Right lobe of liver (tissue), 6 donors: ENCODE measurements at places on chromosomes 13 and 19. TPM values are rescaled to one million over a fixed set of nuclear protein-coding genes. Genes with fewer than 3 reads are reported as not detected.

GRCh38 chr13:97932647-97933046 lies 20.8 kb upstream of the IPO5 start:
- no peak overlapping the region for H3K27ac ChIP-seq
- no peaks in the 10 kb centered on the region for H3K36me3 ChIP-seq
- no peak overlapping the region for H3K4me3 ChIP-seq
- DNase-seq, result no peak
- no peaks in the 10 kb centered on the region for H3K4me1 ChIP-seq
- no peaks in the 10 kb centered on the region for H3K27me3 ChIP-seq

- DNase-seq, result no peak
- no peak overlapping the region for H3K4me3 ChIP-seq
- no peaks in the 10 kb centered on the region for H3K36me3 ChIP-seq
- H3K27ac ChIP-seq, result no peak overlapping the region
- no peaks in the 10 kb centered on the region for H3K4me1 ChIP-seq
These were observed 55.1 kb upstream of the PCDH20 start for GRCh38 chr13:61470786-61471185.

DNA sequence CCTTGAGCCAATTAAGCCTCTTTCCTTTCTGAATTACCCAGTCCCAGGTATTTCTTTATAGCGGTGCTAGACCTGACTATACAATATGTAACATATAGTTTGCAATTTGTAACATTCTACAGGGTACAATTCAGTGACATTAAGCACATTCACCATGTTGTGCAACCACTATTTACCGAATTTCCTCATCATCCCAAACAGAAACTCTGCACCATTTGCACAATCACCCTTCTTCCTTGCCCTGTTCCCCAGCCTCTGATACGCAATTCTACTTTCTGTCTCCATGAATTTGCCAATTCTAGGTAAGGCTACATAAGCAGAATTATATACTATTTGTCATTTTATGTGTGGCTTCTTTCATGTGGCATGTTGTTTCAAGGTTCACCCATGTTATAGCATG lies 13.7 kb upstream of the SIGLEC10 start:
- H3K4me1 ChIP-seq, result no peaks in the 10 kb centered on the region
- DNase-seq, result no peak
- H3K27me3 ChIP-seq, result no peaks in the 10 kb centered on the region
- no peaks in the 10 kb centered on the region for H3K36me3 ChIP-seq

GRCh38 chr13:44541601-44542000 lies 34.5 kb downstream of the TSC22D1 start:
- DNase-seq, result no peak
- no peaks in the 10 kb centered on the region for H3K27me3 ChIP-seq
- H3K4me3 ChIP-seq, result no peak overlapping the region
- H3K4me1 ChIP-seq, result no peaks in the 10 kb centered on the region

- no peaks in the 10 kb centered on the region for H3K4me1 ChIP-seq
- no peak overlapping the region for H3K27ac ChIP-seq
- no peaks in the 10 kb centered on the region for H3K36me3 ChIP-seq
- no peak overlapping the region for H3K4me3 ChIP-seq
- no peak for DNase-seq
- no peaks in the 10 kb centered on the region for H3K27me3 ChIP-seq
These were observed 1075.2 kb downstream of the PCDH9 start for GRCh38 chr13:66154976-66155375.

- H3K4me1 ChIP-seq, result no peaks in the 10 kb centered on the region
- H3K27me3 ChIP-seq, result no peaks in the 10 kb centered on the region
- no peaks in the 10 kb centered on the region for H3K36me3 ChIP-seq
- H3K4me3 ChIP-seq, result no peak overlapping the region
These were observed 13.7 kb upstream of the TLE2 start for GRCh38 chr19:3042621-3043267.

- no peak for DNase-seq
- no peaks in the 10 kb centered on the region for H3K27me3 ChIP-seq
- no peaks in the 10 kb centered on the region for H3K4me1 ChIP-seq
- H3K36me3 ChIP-seq, result no peaks in the 10 kb centered on the region
These were observed 62.1 kb upstream of the ZNF536 start for GRCh38 chr19:30309905-30310601.

GRCh38 chr13:29859971-29860370 lies 9.6 kb upstream of the UBL3 start:
- H3K27me3 ChIP-seq, result no peaks in the 10 kb centered on the region
- H3K36me3 ChIP-seq, result no peaks in the 10 kb centered on the region
- DNase-seq, result no peak
- no peak overlapping the region for H3K27ac ChIP-seq
- H3K4me1 ChIP-seq, result no peaks in the 10 kb centered on the region

DNA sequence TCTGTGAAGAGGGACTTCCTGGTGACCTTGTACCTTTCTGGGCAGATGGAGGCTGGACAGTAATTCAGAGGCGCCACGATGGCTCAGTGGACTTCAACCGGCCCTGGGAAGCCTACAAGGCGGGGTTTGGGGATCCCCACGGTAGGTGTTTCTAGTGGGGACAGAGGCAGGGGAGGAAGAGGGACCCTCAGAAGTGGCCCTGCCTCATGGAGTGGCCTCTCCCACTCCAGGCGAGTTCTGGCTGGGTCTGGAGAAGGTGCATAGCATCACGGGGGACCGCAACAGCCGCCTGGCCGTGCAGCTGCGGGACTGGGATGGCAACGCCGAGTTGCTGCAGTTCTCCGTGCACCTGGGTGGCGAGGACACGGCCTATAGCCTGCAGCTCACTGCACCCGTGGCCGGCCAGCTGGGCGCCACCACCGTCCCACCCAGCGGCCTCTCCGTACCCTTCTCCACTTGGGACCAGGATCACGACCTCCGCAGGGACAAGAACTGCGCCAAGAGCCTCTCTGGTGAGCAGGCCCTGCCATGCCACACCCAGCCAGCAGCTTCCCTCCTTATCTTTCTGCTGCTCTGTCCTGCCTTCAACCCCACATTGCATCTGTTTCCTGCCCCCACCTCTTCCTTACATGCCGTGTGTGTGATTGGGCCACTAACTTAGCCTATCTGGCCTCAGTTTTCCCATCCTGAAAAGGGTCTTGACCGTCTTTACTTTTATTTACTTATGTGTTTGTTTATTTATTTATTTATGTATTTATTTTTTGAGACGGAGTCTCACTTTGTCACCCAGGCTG lies 7.3 kb downstream of the ANGPTL4 start:
- H3K36me3 ChIP-seq, result peaks cover 19% of the 10 kb centered on the region
- H3K27me3 ChIP-seq, result no peaks in the 10 kb centered on the region
- peak; percentile 43 for DNase-seq
- H3K4me1 ChIP-seq, result no peaks in the 10 kb centered on the region
- H3K4me3 ChIP-seq, result no peak overlapping the region
- peak overlapping the region; percentile 72 for H3K27ac ChIP-seq

- no peak overlapping the region for H3K4me3 ChIP-seq
- no peaks in the 10 kb centered on the region for H3K27me3 ChIP-seq
- H3K27ac ChIP-seq, result no peak overlapping the region
- no peaks in the 10 kb centered on the region for H3K4me1 ChIP-seq
- no peak for DNase-seq
- no peaks in the 10 kb centered on the region for H3K36me3 ChIP-seq
These were observed 7.2 kb downstream of the RNU6-9 start for GRCh38 chr19:900302-901111.

- H3K4me3 ChIP-seq, result no peak overlapping the region
- H3K4me1 ChIP-seq, result no peaks in the 10 kb centered on the region
- H3K27ac ChIP-seq, result no peak overlapping the region
- DNase-seq, result no peak
These were observed 449.8 kb downstream of the FGF9 start for GRCh38 chr13:22120646-22121045.

DNA sequence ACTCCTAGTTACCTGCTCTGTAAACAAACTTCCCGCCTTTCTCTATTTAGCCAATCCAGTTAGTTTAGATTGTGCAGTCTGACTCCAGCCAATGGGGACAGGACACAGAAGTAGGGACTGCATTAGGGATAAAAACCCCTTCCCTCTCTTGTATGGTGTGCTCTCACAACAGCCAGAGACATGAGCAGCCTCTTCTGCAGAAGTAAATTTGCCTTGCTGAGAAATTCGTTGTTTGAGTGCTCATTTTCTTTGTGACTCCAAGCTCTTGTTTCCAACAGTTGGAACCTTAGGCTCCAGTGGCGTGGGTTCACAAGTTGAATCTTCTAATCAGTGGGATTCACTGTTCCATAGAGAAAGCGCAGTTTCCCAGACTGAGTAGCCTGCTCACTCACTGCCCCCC lies 66.1 kb downstream of the ZNF93 start:
- no peaks in the 10 kb centered on the region for H3K27me3 ChIP-seq
- H3K4me1 ChIP-seq, result no peaks in the 10 kb centered on the region
- no peak overlapping the region for H3K27ac ChIP-seq
- no peak for DNase-seq

- H3K4me3 ChIP-seq, result peak overlapping the region; percentile 98
- DNase-seq, result peak; percentile 98
- peak overlapping the region; percentile 99 for H3K27ac ChIP-seq
- H3K4me1 ChIP-seq, result peaks cover 31% of the 10 kb centered on the region
- no peaks in the 10 kb centered on the region for H3K27me3 ChIP-seq
- no peaks in the 10 kb centered on the region for H3K36me3 ChIP-seq
These were observed 109.5 kb downstream of the KCNRG start for GRCh38 chr13:50124536-50125303.

DNA sequence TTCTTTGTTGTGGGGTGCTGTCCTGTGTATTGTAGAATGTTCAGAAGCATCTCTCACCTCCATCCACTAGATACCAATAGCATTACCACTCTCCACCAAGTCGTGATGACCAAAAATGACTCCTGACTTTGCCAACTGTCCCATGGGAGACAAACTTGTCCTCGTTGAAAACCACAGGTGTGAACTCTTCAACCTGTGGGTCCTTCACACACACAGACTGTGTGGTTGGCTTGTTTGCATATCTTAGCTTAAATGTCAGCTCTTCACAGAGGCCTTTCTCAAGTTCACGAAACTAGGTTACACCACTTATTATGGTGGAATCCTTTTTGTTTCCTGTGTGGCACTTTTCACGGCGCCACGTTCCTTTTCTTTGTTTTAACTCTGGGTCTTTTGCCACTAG lies 6.8 kb downstream of the GPC5 start:
- no peak overlapping the region for H3K27ac ChIP-seq
- no peaks in the 10 kb centered on the region for H3K4me1 ChIP-seq
- no peaks in the 10 kb centered on the region for H3K36me3 ChIP-seq
- no peaks in the 10 kb centered on the region for H3K27me3 ChIP-seq
- H3K4me3 ChIP-seq, result no peak overlapping the region

DNA sequence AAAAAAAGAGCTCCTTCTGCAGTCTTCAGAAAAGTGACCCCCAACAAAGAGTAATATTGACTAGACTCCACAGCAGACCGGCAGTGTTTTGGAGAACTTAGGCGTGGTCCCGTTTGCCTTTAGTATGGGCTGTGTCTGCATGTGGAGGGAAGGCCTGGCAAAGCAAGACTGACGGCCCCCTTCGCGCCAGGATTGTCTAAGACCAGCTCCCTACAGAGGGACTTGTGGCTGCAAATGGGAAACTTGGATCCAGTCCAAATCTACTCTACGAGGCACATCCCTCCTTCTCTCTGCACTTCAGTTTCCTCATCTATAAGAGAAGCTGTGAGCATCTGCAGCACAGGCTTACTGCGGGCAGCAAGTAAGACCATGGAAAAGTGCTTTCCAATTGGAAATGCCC lies 350.0 kb downstream of the ZNF536 start:
- H3K4me1 ChIP-seq, result no peaks in the 10 kb centered on the region
- H3K27me3 ChIP-seq, result no peaks in the 10 kb centered on the region
- H3K27ac ChIP-seq, result no peak overlapping the region

- no peaks in the 10 kb centered on the region for H3K36me3 ChIP-seq
- DNase-seq, result no peak
- no peak overlapping the region for H3K4me3 ChIP-seq
- H3K27ac ChIP-seq, result no peak overlapping the region
These were observed 146.2 kb downstream of the SHISA2 start for GRCh38 chr13:25905611-25906010.

GRCh38 chr19:51094696-51095279 lies 12.1 kb upstream of the KLK14 start:
- H3K4me3 ChIP-seq, result no peak overlapping the region
- DNase-seq, result no peak
- H3K36me3 ChIP-seq, result no peaks in the 10 kb centered on the region
- H3K4me1 ChIP-seq, result no peaks in the 10 kb centered on the region

DNA sequence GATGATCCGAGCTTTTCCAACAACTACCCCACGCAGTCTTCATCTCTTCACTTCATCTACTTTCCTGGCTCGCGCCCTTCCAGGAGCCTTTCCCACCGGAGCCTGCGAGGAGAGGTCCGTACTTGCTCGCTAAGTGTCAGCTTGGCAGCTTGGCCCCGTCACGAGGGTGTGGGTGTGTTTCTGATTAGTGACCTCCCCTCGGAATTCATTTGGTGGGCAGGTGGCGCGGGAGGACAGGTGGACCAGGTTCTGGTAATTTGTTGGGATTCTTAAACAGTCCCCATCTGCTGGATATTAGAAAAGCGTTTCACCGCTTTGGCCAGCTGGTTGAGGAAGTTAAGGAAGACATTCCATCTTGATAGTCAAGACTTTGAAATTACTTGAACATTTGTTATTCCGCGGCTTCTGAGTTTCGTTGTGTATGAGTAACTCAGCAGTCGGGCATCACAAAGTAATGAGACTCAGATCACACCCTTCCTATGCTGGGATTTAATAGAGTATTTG lies 515 bp downstream of the UFM1 start:
- H3K4me3 ChIP-seq, result peak overlapping the region; percentile 80
- H3K27ac ChIP-seq, result peak overlapping the region; percentile 81
- H3K36me3 ChIP-seq, result peaks cover 2% of the 10 kb centered on the region
- DNase-seq, result peak; percentile 77
- peaks cover 21% of the 10 kb centered on the region for H3K4me1 ChIP-seq

- no peaks in the 10 kb centered on the region for H3K27me3 ChIP-seq
- no peak overlapping the region for H3K4me3 ChIP-seq
- no peak overlapping the region for H3K27ac ChIP-seq
These were observed 206.3 kb downstream of the DIAPH3 start for GRCh38 chr13:59957438-59957837.

GRCh38 chr13:107721125-107721869 lies 494.0 kb downstream of the LIG4 start:
- H3K27me3 ChIP-seq, result no peaks in the 10 kb centered on the region
- H3K4me3 ChIP-seq, result no peak overlapping the region
- no peak for DNase-seq
- H3K27ac ChIP-seq, result no peak overlapping the region

GRCh38 chr19:14477418-14478112 lies 2.4 kb upstream of the PTGER1 start:
- no peak overlapping the region for H3K4me3 ChIP-seq
- H3K4me1 ChIP-seq, result no peaks in the 10 kb centered on the region
- peaks cover 5% of the 10 kb centered on the region for H3K36me3 ChIP-seq
- no peak overlapping the region for H3K27ac ChIP-seq

GRCh38 chr13:75760131-75761021 lies 124.2 kb downstream of the LMO7 start:
- no peaks in the 10 kb centered on the region for H3K4me1 ChIP-seq
- H3K27me3 ChIP-seq, result no peaks in the 10 kb centered on the region
- peak overlapping the region; percentile 63 for H3K27ac ChIP-seq

- H3K4me1 ChIP-seq, result peaks cover 51% of the 10 kb centered on the region
- no peak for DNase-seq
- no peak overlapping the region for H3K4me3 ChIP-seq
- peak overlapping the region; percentile 83 for H3K27ac ChIP-seq
- no peaks in the 10 kb centered on the region for H3K36me3 ChIP-seq
These were observed 9.8 kb downstream of the FZR1 start for GRCh38 chr19:3515891-3516422.

- no peak overlapping the region for H3K4me3 ChIP-seq
- DNase-seq, result no peak
- H3K27ac ChIP-seq, result no peak overlapping the region
- no peaks in the 10 kb centered on the region for H3K27me3 ChIP-seq
- H3K36me3 ChIP-seq, result no peaks in the 10 kb centered on the region
- H3K4me1 ChIP-seq, result no peaks in the 10 kb centered on the region
These were observed 47.0 kb upstream of the DIAPH3 start for GRCh38 chr13:60210510-60211330.

Gene CALR3
- total RNA-seq, result not detected

Gene TNFSF13B
- total RNA-seq, result 1.5 TPM

Gene SERPINE3
- not detected for total RNA-seq

Gene PNMA8A
- not detected for total RNA-seq

Gene CLEC17A
- total RNA-seq, result not detected

Gene SYCN
- total RNA-seq, result not detected

Gene SYDE1
- total RNA-seq, result 2.7 TPM

Gene NLRP9
- total RNA-seq, result not detected
